Glutamatergic neuron (in vitro differentiated cells): ENCODE measurements at places on chromosomes 2 and 18. TPM values are rescaled to one million over a fixed set of nuclear protein-coding genes. Genes with fewer than 3 reads are reported as not detected.
A peak's percentile ranks its signal among the peaks of the same experiment; 100 is the strongest.

- H3K27ac ChIP-seq, result no peak overlapping the region
- H3K27me3 ChIP-seq, result no peaks in the 10 kb centered on the region
- no peak overlapping the region for H3K4me3 ChIP-seq
Measured at GRCh38 chr18:55097456-55098170, 138.4 kb upstream of the CCDC68 start.

GRCh38 chr2:225173909-225174308 is 131.6 kb upstream of the DOCK10 start:
- peak; percentile 20 for DNase-seq
- peaks cover 7% of the 10 kb centered on the region for H3K4me1 ChIP-seq
- H3K27me3 ChIP-seq, result peaks cover 4% of the 10 kb centered on the region
- no peak overlapping the region for H3K27ac ChIP-seq
- no peaks in the 10 kb centered on the region for H3K36me3 ChIP-seq

GRCh38 chr2:39583781-39584180 is 81.9 kb upstream of the TMEM178A start:
- peaks cover 2% of the 10 kb centered on the region for H3K27me3 ChIP-seq
- no peak overlapping the region for H3K4me3 ChIP-seq
- H3K4me1 ChIP-seq, result no peaks in the 10 kb centered on the region
- H3K36me3 ChIP-seq, result peaks cover 11% of the 10 kb centered on the region

- peaks cover 19% of the 10 kb centered on the region for H3K4me1 ChIP-seq
- peaks cover 2% of the 10 kb centered on the region for H3K27me3 ChIP-seq
- no peaks in the 10 kb centered on the region for H3K36me3 ChIP-seq
- DNase-seq, result no peak
- H3K4me3 ChIP-seq, result no peak overlapping the region
Measured at GRCh38 chr2:26978061-26978596, 7.7 kb downstream of the MAPRE3 start.

GRCh38 chr2:36530178-36530982 is 67.6 kb downstream of the FEZ2 start:
- H3K4me1 ChIP-seq, result no peaks in the 10 kb centered on the region
- H3K27ac ChIP-seq, result no peak overlapping the region
- H3K36me3 ChIP-seq, result no peaks in the 10 kb centered on the region

DNA sequence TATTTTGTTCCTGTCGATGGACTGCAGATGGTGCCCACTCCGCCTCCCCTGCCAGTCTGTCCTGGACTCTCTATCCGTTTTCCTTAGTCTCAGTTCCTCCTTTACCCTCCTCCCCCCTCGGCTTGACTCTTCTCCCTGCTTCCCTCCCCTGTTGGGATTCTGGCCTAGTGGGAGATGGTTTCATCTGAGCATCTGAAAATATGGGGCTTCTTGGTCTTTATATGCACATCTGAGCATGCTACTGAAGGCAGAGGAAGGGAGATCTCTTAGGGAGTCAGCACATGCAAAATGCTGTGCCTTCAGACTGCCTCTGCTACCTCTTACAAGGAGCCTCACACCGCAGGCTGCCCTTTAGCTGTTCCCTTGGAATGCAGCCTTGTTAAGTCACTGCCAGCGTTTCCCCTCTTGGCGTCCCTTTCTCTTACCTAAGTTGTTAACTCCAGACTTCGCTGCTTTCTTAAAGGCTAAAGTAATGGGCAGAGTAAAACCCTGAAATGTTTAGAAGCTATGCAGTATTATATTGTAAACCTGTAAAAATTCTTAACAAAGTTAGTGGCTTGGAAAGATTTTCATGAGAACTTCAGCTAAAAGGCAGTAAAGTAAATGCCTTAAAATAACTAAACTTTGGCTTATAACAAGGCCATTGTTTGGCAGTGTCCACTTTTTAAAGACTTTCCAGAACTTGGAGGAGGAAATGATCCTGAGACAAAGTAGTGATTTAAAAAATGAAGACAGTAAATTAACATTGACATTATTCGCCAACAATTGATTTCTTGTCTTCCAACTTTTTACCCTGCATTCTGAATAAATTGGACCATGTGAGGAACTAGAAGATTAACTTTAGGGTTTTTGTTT is 49.8 kb downstream of the LDLRAD4 start:
- no peak overlapping the region for H3K4me3 ChIP-seq
- H3K27me3 ChIP-seq, result no peaks in the 10 kb centered on the region
- no peaks in the 10 kb centered on the region for H3K36me3 ChIP-seq
- H3K4me1 ChIP-seq, result no peaks in the 10 kb centered on the region

GRCh38 chr2:45856391-45857274 is 205.2 kb downstream of the PRKCE start:
- no peaks in the 10 kb centered on the region for H3K36me3 ChIP-seq
- H3K27me3 ChIP-seq, result peaks cover 2% of the 10 kb centered on the region
- DNase-seq, result no peak
- H3K27ac ChIP-seq, result no peak overlapping the region

- H3K27me3 ChIP-seq, result peaks cover 1% of the 10 kb centered on the region
- no peaks in the 10 kb centered on the region for H3K36me3 ChIP-seq
- H3K4me3 ChIP-seq, result no peak overlapping the region
- H3K27ac ChIP-seq, result no peak overlapping the region
Measured at GRCh38 chr2:221649051-221649775, 77.1 kb upstream of the EPHA4 start.

DNA sequence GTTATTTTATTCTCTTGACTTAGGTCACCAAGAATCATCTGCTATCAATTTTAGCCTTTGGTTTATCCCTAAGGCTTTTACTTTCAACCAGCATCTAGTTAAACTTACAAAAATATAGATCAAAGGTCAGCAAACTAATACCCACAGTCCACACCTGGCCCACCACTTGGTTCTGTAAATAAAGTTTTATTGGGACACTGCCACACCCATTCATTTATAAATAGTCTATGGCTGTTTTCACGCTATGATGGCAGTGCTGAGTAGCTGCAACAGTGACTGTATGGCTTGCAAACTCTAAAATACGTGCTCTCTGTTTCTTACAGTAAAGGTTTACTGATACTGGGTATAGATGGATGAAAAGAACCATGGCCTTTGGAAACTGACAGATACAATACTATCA is 107.0 kb downstream of the MEP1B start:
- H3K27ac ChIP-seq, result no peak overlapping the region
- no peaks in the 10 kb centered on the region for H3K36me3 ChIP-seq
- H3K4me3 ChIP-seq, result no peak overlapping the region
- H3K27me3 ChIP-seq, result no peaks in the 10 kb centered on the region

GRCh38 chr2:120550893-120551446 is 184.7 kb upstream of the GLI2 start:
- peaks cover 7% of the 10 kb centered on the region for H3K27me3 ChIP-seq
- no peak overlapping the region for H3K4me3 ChIP-seq
- DNase-seq, result no peak
- H3K4me1 ChIP-seq, result peaks cover 26% of the 10 kb centered on the region
- no peak overlapping the region for H3K27ac ChIP-seq
- no peaks in the 10 kb centered on the region for H3K36me3 ChIP-seq

- H3K4me3 ChIP-seq, result no peak overlapping the region
- H3K36me3 ChIP-seq, result no peaks in the 10 kb centered on the region
- H3K27me3 ChIP-seq, result no peaks in the 10 kb centered on the region
- H3K27ac ChIP-seq, result no peak overlapping the region
- H3K4me1 ChIP-seq, result no peaks in the 10 kb centered on the region
Measured at GRCh38 chr18:27298214-27298804, 113.2 kb upstream of the CHST9 start.

GRCh38 chr2:164705412-164706167 is 84.3 kb upstream of the GRB14 start:
- H3K27ac ChIP-seq, result no peak overlapping the region
- no peaks in the 10 kb centered on the region for H3K36me3 ChIP-seq
- no peak overlapping the region for H3K4me3 ChIP-seq

GRCh38 chr2:40477361-40477760 is 25.5 kb upstream of the SLC8A1 start:
- no peaks in the 10 kb centered on the region for H3K4me1 ChIP-seq
- H3K27ac ChIP-seq, result no peak overlapping the region
- H3K36me3 ChIP-seq, result no peaks in the 10 kb centered on the region

DNA sequence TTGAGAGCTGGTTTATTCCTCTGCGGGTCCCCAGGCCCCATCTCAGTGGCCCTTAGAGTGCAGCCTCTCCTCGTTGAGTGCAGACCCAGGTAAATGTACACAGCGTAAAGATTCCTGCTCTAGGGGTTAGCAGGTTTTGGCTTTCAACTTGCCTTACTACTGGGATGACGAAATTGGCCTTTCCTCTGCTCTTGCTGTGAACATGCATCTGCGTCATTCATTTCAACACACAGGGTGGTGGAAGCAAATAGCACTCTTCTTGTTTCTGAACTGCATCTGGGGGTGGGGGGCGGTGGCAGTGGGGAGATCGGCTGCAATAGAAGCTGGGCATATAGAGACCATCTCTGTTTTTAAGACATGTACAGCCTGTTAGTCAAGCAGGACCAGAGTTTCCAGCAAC is 16.5 kb upstream of the SLC16A14 start:
- peaks cover 3% of the 10 kb centered on the region for H3K27me3 ChIP-seq
- H3K36me3 ChIP-seq, result no peaks in the 10 kb centered on the region
- no peak overlapping the region for H3K4me3 ChIP-seq

DNA sequence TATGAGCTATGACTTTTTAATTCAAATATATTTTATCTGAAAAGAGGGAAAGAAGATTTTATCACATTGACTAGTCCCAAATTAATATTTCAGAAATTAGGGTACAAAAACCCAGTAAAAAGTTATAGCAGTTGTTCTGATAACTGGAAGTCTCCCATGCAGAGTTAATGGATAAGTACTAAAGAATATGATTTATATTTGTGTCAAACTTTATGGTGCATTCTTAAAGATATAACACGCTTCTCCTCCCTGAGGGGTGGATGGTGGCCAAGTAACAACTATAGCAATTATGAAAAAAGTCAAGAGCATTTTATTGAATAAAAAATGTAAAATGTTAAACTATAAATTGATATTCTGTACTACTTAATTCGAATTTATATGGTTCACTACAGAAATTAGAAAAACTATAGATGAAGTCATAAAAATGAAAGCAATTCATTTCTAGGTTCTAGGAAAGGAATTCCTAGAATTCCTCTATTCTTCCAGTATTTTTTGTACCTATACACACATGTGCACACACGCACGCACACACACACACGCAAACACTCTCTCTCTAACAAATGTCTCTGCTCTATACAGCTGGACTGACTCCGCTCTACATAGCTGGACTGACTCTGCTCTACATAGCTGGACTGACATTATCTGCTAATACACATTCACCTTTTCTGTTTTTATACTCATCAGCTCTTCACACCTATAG is 111.3 kb downstream of the PRELID3A start:
- H3K27me3 ChIP-seq, result no peaks in the 10 kb centered on the region
- peak; percentile 26 for DNase-seq
- H3K4me1 ChIP-seq, result peaks cover 20% of the 10 kb centered on the region

GRCh38 chr2:78029392-78029995 is 507.3 kb upstream of the LRRTM4 start:
- no peak overlapping the region for H3K27ac ChIP-seq
- peaks cover 2% of the 10 kb centered on the region for H3K4me1 ChIP-seq
- H3K4me3 ChIP-seq, result no peak overlapping the region

GRCh38 chr2:10908195-10908594 is 3.5 kb upstream of the KCNF1 start:
- H3K4me1 ChIP-seq, result peaks cover 29% of the 10 kb centered on the region
- peaks cover 8% of the 10 kb centered on the region for H3K36me3 ChIP-seq
- no peak overlapping the region for H3K4me3 ChIP-seq
- peaks cover 20% of the 10 kb centered on the region for H3K27me3 ChIP-seq
- no peak overlapping the region for H3K27ac ChIP-seq
- DNase-seq, result no peak

DNA sequence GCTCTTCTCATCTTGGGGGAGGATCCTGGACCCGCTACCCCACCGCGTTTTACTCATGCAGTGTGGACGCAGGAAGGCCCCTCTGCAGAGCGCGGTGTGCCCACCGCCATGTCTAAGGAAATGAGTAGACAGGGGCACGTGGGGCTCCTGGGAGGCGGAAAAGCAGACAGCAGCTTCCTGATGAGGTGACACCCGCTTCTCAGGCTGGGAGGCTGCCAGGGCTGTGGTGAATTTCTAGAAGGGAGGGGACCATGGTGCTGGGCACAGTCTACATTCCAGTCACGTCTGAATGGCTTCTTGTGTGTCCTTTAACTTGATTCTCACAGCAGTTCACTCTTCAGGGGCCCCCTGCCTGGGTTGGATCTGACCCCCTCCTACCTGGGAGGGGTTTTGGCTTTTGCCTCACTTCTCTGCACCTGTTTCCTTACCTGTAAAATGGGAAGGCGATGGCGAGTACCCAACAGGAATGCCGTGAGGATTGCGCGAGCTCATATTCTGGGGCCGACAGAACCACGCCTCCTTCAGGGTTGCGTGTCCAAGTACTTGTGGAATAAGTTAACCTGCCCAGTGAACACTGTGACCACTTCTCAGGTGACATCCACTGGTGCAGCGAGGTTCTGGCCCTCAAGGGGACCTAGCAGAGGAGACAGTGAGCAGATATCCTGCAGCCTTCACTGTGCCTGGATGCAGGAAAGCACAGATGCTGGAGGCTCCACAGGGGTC is 32.3 kb upstream of the MBP start:
- H3K4me1 ChIP-seq, result peaks cover 46% of the 10 kb centered on the region
- H3K4me3 ChIP-seq, result peak overlapping the region; percentile 52
- DNase-seq, result no peak
- H3K27ac ChIP-seq, result peak overlapping the region; percentile 92
- H3K36me3 ChIP-seq, result peaks cover 3% of the 10 kb centered on the region

DNA sequence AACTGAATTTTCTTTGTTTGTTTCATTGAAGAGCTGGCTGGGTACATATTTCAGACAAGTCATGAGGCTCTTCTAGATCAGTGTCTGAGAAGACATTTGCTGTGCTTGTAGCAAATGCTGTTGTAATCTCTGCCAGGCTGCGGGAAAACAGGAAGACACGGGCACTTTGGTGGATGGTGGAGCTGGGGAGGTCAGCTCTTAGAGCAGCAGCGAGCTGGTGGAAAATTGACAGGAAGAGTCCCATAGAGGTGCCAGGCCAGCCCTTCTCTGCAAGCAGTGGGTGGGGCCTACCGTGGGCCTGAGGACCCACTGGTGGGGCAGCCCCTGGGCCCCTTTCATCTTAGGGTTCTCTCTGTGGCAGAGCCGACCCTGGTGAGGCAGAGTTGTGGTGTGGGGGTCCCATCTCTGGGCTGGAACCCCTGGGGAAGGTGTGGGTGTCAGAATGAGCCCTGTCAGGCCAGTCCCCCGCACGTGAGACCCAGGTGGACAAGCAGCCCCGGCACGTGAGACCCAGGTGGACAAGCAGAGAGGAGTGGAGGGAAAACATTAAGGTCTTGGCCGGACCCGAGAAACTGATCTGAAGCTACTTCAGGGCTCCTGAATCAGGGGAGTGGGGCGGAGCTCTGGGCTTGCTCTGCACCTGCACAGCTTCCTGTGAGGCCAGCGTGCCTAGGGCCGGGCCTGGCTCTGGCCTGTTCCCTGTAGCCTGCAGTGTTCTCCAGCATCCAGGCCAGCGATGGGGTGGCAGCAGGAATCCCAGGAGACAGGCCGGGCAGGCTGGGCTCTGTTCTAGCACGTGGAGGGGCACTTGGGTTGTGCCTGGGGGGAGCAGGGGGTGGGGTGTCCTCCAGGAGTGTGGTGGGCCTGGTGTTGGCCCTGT is 273.5 kb upstream of the HDAC4 start:
- DNase-seq, result no peak
- H3K4me3 ChIP-seq, result no peak overlapping the region
- H3K4me1 ChIP-seq, result peaks cover 11% of the 10 kb centered on the region
- H3K36me3 ChIP-seq, result no peaks in the 10 kb centered on the region

The AFF3 gene
- 125 TPM for total RNA-seq

The KIF5C gene
- 673 TPM for total RNA-seq

The DSG3 gene
- not detected for total RNA-seq

The CHAC2 gene
- total RNA-seq, result 1.7 TPM

The MERTK gene
- total RNA-seq, result 2.3 TPM

The RSAD2 gene
- not detected for total RNA-seq

The LRRC30 gene
- total RNA-seq, result not detected

The GPR45 gene
- total RNA-seq, result 0.44 TPM

The TMEM178A gene
- 12.5 TPM for total RNA-seq

The CPLX4 gene
- total RNA-seq, result not detected

The GNLY gene
- not detected for total RNA-seq

The CXCR1 gene
- not detected for total RNA-seq

The RAB6C gene
- total RNA-seq, result 0.25 TPM

The NCKAP5 gene
- 0.20 TPM for total RNA-seq
